ENCODE measurements at places on chromosomes 7 and 10.

DNA sequence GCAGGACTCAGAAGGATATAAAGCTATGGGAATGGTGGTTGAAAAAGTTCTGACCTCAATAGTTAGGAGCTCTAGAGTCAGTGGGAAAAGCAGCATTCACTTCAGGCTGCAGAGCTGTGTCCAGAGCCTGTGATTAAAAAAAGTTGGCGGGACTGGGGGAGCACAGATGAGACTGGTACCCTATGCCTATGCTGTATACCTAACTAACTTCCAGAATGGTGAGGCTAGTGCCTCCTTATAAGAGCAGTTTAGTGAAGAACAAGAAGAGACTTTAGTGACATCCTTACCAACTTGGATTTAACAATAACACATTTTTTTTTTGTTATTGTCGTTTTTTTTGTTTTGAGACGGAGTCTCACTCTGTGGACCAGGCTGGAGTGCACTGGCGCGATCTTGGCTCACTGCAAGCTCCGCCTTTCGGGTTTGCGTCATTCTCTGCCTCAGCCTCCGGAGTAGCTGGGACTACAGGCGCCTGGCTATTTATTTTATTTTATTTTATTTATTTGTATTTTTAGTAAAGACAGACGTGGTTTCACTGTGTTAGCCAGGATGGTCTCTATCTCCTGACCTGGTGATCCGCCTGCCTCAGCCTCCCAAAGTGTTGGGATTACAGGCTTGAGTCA lies 6.6 kb upstream of the ZNF282 start:
- no peak for DNase-seq

- DNase-seq, result no peak
Measured at GRCh38 chr10:55065185-55065584, 264.2 kb upstream of the PCDH15 start.

DNA sequence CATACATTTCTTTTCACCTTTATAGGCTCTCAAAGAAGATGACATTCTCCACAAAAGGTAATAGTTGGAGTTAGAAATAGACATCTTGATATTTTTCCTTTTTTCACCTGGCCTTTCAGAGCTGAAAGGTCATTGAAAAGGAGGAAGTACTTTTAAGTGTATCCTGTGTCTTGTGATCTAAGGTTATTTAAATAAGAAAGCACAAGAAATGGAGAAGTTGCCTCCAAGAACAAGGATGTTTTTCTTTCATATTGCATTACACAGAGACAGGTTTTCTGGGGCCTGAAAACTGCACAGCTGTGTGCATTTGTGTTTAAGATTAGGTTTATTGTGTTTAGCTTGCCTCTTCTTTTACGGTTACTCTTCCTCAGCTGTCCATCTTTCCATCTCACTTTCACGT lies 103.4 kb upstream of the SEMA3D start:
- DNase-seq, result no peak

- DNase-seq, result no peak
Measured at GRCh38 chr10:118498623-118499022, 96.8 kb downstream of the PRLHR start.

- no peak for DNase-seq
Measured at GRCh38 chr7:92648067-92648466, 57.9 kb upstream of the FAM133B start.

DNA sequence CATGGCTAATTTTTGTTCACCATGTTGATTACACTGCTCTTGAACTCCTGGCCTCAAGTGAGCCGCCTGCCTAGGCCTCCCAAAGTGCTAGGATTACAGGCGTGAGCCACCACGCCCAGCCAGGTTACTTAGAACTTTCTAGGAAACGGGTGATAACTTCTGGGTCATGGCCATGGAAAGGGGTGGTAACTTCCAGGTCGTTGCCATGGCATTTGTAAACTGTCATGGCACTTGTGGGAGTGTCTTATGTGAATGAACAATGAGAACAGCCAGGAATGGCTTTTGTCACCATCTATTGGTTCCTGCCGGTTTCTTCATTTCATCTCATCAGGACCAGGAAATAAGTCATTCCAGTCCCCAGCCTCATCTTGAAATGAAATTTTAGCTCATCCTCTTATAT lies 120.9 kb downstream of the SLC16A9 start:
- no peak for DNase-seq

DNA sequence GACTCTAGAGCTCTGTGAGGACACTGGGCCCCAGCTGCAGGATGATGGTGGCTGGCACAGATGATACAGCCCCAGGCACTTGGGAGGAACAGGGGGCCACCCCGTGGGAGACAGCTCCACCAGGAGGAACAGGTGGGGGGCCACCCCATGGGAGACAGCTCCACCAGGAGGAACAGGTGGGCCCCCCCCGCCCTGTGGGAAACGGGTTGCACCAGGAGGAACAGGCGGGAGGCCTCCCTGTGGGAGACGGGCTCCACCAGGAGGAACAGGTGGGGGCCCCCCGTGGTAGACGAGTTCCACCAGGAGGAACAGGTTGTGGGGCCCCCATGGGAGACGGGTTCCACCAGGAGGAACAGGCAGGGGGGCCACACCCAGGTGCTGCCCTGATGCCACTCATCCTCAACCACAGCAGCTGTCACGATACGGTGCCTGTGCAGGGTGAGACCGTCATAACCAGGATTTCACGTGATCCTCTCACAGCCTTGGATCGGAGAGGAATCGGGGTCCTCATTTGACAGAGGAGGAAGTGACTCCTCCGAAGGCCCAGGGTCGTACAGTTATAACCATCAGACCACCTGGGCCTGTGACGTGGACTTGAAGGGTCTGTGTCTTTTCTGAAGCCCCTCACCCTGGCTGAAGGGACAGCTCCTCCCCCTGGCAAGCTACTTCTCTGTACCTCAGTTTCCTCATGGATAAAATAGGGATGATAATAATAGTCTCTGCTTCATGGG lies 49.2 kb upstream of the NANOS1 start:
- DNase-seq, result no peak

DNA sequence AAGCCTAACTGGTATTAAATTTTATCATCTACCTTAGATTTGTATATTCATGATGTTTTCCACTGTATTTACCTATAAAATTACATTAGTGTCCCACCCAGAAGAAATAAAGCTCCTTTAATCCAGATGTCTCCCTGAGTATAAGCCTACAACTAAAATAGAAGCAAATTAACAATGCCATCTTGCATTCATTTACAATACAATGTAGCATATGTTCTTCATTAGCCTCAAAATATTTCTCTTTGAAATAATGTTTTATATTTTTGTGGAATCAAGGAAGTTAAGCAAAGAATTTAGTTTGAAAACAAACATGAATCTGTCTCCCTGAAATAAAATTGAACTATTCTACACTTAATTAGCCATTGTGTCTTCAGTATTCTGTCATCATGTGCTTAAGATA lies 112.3 kb downstream of the CACNA2D1 start:
- no peak for DNase-seq

- no peak for DNase-seq
Measured at GRCh38 chr10:108911814-108912541, 1011.3 kb downstream of the XPNPEP1 start.

- DNase-seq, result no peak
Measured at GRCh38 chr7:129373651-129374428, 60.4 kb upstream of the STRIP2 start.

GRCh38 chr10:7411671-7412128 lies 866 bp upstream of the SFMBT2 start:
- no peak for DNase-seq

GRCh38 chr10:11835061-11835460 lies 11.9 kb downstream of the PROSER2 start:
- no peak for DNase-seq

DNA sequence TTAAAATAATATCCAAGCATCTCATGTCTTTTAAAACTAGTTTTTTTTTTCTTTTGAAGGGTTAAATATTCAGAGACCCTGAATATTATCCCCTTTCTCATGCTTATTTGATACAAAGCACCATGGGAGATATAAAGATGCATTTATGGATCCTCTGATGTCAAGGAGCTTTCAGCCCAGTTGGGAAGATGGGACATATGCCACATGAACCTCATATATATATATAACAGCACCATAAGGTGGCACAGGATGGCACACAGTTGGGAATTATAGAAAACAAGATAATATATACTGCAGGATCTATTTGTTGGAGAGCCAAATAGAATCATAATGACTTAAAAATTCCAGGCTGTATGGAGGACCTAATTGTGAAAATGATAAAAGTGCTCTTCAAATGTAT lies 185.4 kb upstream of the IMMP2L start:
- no peak for DNase-seq

- DNase-seq, result no peak
Measured at GRCh38 chr10:2761311-2761710, 306.0 kb upstream of the PFKP start.

- no peak for DNase-seq
Measured at GRCh38 chr10:126599949-126600682, 70.4 kb downstream of the C10orf90 start.

- no peak for DNase-seq
Measured at GRCh38 chr10:62047960-62048383, 146.5 kb downstream of the ARID5B start.

DNA sequence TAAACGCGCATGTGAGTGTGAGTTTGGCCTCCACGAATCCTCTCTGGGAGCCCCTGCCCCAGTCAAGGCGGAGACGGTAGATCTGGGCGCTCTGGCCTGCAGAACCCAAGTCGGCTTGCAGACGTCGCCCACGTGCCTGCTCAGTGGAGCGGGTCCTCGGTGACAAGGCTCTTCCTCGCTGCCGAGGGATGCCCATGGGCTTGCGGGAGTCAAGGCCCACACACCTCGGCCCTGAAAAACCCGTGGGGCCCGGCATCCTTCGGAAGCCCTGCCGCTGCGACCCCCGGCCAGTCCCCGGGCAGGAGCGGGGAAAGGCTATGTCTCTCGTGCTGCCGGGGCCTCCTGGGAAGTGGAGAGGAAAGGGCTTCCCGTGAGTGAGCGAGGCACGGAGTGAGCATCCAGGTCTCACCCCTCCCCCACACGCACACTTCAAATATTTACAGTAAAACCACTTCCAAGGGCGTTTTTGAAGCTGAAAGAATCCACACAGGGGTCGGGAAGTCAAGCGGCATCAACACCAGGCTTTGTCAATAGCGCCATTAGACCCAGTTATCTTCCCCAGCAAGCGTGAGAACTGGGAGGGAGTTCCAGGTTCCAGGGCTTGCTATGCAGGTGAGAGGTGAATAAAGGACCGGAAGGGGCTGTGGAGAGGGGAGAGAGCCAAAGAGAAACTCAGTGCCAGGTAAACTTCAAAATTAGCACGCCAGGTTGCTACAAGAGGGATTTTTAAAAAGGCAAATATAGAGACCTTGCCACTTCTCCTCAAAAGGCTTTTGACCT lies 1.1 kb upstream of the MNX1 start:
- DNase-seq, result no peak

- no peak for DNase-seq
Measured at GRCh38 chr10:88186335-88186734, 322.9 kb downstream of the PTEN start.

- no peak for DNase-seq
Measured at GRCh38 chr7:105584165-105584564, 2.9 kb upstream of the EFCAB10 start.

GRCh38 chr10:88961266-88961665 lies 8.7 kb upstream of the ACTA2 start:
- DNase-seq, result no peak

- no peak for DNase-seq
Measured at GRCh38 chr7:38681882-38682281, 50.7 kb upstream of the AMPH start.

DNA sequence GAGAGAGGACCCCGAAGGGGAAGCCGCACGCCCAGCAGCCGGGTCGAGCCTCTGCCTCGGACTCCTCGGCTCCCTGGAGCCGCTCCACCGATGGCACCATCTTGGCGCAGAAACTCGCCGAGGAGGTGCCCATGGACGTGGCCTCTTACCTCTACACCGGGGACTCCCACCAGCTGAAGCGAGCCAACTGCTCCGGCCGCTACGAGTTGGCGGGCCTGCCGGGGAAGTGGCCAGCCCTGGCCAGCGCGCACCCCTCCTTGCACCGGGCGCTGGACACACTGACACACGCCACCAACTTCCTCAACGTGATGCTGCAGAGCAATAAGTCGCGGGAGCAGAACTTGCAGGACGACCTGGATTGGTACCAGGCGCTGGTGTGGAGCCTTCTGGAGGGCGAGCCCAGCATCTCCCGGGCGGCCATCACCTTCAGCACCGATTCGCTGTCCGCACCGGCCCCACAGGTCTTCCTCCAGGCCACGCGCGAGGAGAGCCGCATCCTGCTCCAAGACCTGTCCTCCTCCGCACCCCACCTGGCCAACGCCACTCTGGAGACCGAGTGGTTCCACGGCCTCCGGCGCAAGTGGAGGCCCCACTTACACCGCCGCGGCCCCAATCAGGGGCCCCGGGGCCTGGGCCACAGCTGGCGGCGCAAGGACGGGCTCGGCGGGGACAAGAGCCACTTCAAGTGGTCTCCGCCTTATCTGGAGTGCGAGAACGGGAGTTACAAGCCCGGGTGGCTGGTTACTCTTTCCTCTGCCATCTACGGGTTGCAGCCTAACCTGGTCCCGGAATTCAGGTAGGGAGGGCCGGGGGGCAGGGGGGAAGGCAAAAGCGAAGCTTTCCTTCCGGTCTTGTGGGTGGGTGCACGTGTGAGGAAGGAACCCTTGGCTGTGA lies 973 bp downstream of the GPR158 start:
- DNase-seq, result no peak

DNA sequence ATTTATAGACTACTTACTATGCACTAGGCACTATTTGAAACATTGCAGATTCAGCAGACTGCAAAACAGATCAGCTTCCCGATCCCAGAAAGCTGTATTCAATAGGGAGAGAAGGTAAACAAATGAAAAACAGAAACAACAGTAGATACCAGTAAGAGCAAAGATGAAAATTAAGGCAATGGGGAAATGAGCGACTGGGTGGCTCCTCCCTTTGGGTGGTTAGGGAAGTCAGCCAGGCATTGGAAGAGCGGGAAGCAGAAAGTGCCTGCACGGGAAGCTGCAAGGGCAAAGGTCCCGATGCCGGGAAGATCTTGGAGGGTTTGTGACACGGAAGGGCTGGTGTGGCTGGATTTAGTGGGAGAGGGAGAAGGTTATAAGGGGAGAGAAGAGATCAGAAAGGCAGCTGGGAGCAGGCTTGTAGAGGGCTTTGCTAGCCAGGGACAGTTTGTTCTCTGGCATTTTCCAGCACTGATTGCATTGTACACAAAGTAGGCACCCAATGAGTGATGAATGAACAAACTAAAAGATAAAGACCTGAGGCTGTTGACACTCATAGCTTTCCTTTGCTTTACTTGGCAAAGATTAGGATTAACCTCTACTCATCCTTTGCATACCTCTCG lies 67.8 kb downstream of the NAMPT start:
- DNase-seq, result no peak

GRCh38 chr7:108239501-108240225 lies 109.5 kb upstream of the LAMB4 start:
- no peak for DNase-seq

DNA sequence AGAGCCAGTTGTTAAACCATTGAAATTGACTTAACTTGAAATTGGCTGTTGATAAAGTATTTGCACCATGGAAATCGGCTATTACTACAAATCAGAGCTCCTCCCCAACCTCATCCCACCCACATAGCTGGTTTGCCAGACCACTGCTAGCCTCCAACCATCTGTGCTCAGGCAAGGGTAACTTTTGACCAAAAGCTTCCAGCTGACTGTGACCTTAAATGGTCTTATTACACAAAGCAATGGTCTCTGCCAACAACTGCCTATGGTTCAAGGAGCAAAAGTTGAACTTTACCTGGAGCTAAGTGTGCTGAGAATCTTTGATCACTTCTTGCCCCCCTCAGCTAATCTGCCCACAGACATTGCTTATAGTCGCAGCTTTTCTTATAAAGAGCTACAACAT lies 48.5 kb upstream of the ADRB1 start:
- DNase-seq, result no peak
